Kidney capillary endothelial cell (primary cell): ENCODE measurements at places on chromosomes 1 and 21.

DNA sequence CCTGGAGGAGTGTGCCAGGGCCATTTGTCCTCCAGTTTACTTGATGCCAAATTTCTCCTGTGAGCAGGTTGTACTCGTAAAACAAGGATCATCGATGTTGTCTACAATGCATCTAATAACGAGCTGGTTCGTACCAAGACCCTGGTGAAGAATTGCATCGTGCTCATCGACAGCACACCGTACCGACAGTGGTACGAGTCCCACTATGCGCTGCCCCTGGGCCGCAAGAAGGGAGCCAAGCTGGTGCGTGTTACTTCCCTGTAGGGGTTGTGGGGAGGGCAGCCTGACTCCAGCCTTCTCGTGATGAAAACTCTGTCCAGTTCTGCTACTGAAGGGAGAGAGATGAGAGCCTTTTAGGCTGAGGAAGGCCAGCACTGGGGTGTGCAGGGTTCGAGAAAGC lies 2.2 kb downstream of the RPS8 start:
- no peak for DNase-seq

DNA sequence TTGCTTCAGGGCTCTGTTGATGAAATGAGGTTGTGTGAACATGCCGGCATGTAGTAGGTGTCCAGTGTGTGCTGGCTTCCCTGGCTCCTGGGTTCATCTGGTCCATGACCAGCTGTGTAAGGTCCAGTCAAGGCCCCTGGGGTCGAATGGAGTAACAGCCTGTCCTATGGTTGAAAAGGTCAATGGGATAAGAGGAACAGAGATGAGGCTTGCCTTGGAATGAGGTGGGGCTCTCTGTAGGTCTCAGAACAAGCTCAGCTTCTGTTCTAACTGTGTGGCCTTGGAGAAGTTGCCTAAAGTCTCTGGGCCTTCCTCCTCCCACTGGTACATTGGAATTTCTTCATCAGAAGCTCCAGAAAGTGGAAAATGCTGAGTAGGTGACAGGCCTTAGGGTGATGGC lies 26.6 kb downstream of the RPS6KA1 start:
- DNase-seq, result no peak

- no peak for DNase-seq
Observed at GRCh38 chr1:43683560-43683959, 23.8 kb upstream of the ST3GAL3 start.

DNA sequence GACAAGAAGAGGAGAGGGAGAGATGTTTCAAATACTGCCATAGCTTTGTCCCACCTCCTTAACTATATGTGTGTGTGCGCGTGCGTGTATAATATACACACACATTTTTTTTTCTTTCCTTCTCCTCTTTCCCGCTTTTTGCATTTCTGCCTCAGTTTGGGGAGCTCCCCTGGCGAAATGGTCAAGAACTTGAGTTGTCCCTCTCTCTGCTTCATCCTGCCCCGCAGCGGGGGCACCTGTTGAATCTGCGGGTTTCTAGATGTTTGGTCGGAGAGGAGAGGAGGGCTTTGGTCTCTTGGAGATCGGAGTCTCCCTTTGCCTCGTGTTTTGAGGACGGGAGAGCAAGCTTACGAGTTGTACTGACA lies 504 bp downstream of the SCCPDH start:
- no peak for DNase-seq

DNA sequence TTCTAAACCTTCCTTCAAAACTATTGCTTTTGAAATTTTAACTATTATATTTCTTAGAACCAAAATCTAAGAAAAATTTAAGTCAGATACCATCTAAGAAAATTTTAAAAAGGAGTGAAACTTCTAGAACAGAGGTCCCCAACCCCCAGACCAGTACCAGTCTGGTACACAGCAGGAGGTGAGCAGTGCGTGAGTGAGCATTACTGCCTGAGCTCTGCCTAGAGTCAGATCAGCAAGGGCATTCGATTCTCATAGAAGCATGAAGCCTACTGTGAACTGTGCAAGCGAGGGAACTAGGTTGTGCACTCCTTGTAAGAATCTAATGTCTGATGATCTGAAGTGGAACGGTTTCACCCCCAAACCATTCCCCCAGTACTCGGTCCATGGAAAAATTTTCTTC lies 106.7 kb downstream of the VAV3 start:
- DNase-seq, result no peak

- DNase-seq, result no peak
Observed at GRCh38 chr1:33740040-33740744, 123.7 kb upstream of the HMGB4 start.
